ENCODE measurements at places on chromosomes 3 and 15.

DNA sequence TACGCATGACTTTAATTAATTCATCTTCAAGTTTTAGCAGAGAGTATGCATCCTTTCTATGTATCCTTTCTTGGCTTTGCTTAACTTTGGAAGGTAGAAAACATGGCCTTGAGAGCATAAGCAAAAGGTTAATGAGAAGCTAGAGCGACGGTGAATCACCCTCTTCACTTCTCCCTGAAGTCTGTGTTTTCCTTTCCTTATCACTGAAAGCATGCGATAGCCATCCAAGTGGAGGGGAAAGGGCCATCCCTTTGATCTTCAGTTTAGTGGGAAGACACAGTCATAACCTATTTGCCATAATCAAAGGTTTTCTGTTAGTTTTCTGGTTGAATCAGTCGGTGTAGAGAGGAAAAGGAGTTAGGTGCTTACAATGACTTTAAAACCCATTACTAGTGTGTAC lies 354.0 kb upstream of the ROBO2 start:
- DNase-seq: no peak

DNA sequence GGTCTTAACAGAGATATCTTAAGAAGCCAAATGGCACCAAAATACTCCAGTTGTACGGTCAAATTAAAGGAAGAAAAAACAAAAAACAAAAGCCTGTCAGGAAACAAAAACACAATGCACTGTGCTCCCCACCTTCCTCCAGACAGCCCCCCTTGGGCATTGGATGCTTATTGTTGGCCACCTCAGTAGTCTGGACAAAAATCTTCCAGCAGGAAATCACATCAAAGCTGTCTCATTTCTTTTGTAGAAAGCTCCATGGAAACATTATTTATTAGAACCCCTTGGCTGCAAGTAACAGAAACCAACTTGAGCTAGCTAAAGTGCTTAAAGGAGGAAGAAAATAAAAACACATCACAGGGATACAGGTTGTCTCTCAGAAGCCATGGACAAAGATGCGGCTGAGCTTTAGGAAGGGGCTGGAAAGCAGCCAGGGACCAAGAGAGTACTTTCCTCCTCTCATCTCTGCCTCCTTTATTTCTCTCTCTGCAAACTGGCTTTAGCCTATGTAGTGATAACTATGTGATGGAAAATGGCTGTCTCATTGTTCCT lies 651.5 kb upstream of the ADAMTS9 start:
- no peak for DNase-seq

GRCh38 chr3:88542916-88543315 lies 393.2 kb downstream of the C3orf38 start:
- no peak for DNase-seq

DNA sequence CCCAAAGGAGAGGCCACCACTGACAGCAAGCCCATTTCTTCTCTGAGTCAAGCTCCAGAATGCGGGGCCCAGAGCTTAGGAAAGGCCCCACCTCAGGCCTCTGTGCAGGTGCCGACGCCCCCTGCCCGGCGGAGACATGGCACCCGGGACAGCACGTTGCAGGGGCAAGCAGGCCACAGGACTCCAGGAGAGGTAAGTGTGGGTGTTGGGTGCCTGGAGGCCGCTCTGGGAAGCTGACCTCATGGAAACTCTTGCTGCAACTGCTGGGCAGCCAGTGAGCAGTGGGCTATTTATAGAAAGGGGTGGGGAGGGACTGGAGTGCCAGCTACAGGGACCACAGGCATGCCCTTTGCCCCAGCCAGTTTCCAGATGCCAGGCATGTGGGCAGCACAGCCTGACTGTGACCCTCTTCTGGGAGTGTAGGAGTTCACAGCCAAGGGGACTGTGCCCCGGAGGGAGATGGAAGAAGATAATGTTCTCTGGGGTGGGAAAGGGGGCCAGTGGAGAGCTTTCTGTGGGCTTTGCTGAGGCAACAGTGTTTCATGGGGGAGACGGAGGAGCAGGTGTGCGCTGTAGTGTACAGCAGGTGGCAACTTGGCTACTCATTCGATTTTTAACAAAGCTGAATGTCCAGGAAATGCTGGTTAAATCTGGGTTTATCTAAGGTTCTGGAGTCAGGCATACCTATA lies 23.7 kb downstream of the ALPK3 start:
- DNase-seq: no peak
